Endothelial cell of umbilical vein (primary cell): ENCODE measurements at places on chromosomes 4 and X. TPM values are rescaled to one million over a fixed set of nuclear protein-coding genes. Genes with fewer than 3 reads are reported as not detected.

The S100P gene
- total RNA-seq = not detected in 2 replicates

The PPP2R2C gene
- 0.09 TPM in 2 replicates for total RNA-seq

The SH3RF1 gene
- total RNA-seq = 24.3 and 24.9 TPM in 2 replicates

- no peak for DNase-seq
These were observed 90.9 kb upstream of the BANK1 start for GRCh38 chr4:101699441-101700124.

DNA sequence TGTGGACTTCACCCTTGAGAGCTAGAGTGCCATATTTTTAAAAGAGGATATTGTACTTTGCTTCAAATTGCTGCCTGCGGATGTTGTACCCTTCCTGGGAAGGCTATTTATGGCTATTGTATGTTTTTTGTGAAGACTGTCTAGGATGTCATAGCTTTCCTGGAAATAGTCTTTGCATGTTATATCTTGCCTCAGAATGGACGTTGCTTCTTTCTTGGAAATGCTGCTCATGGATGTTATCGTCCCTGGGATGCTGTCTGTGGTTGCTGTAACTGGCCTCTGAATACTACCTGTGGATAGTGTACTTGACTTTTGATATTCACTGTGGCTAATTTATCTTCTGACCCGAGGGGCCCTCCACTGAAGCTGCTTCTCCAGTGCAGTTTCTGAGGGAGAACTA lies 146.8 kb downstream of the ENOX2 start:
- no peak for DNase-seq

The GPM6B gene
- total RNA-seq = not detected in 2 replicates

- DNase-seq = no peak
These were observed 27.5 kb upstream of the GPR78 start for GRCh38 chr4:8552581-8553205.
